Amygdala (tissue), 56 donors: ENCODE measurements at places on chromosomes 12 and 14.

- no peak for DNase-seq
Measured at GRCh38 chr14:90023176-90023896, 38.5 kb upstream of the KCNK13 start.

GRCh38 chr14:77103475-77103874 lies 5.4 kb downstream of the CIPC start:
- DNase-seq: no peak

DNA sequence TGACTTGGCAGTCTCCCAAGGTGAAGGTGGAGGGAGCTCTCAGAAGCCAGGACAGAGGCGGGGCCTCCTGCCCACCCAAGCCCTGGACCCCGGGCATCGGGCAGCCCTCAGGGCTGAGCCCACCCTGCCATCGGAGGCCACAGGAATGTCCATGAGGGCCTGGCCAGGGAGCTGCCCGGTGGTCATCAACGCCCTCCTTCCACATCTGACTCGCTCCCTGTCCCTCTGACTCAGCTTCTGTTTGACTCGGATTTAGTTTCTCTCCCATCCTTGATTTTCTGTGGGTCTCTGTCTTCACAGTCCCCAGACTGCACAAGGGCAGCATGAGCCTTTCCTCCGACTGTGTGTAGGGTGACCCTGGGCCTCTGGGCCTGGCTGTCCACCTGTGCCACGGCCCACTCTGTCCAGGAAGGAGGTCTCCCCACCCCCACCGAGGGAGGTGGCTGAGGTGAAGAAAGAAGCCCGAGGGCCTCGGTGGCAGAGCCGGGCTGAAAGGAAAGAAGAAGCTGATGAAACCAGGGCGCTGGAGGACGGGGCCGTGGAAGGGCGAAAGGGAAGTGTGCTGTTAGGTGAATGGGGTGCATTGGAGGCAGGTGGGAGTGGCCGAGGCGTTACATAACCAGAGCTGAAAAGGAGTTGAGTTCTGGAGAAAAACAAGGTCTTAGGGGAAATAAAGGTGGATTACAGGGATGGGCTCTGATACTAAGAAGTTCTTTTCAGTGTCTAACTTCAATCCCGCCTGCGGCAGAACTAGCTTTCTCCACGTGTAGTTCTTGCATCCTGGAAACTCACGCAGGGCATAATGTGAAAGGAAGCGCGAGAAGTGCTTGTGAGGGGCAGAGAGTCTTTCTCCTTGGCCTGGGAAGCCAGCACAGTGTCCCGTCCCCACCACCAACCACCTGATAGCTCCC lies 16.7 kb upstream of the TMEM106C start:
- no peak for DNase-seq

- DNase-seq: no peak
Measured at GRCh38 chr14:50061664-50062437, 54.5 kb downstream of the VCPKMT start.

DNA sequence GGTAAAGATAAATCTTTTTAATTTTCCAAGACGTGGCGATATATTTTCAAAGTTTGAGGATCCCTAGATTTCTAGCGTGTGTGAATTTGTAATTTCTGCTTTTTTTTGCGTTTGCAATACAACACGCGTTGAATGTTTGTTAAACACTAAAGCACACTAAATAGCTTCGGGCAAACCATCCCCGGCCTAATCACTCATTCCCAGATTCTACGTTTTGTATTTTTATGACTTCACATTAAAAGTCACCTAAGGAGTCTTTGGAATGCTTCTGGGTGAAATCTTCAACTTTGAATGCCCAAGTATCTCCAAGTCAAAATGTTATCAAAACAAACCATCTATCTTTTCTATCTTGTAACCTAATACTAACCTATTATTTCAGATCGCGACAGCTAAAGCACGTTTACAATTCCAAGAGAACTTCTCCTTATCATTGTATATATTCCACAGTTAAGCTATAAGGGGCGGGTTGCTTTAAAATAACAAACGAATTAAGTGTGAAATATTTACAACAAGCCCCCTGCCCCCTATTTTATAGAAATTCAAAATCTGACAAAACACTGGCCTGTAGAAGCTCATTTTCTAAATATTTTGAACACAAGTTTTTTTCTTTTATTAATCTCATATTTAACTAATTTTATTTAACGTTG lies 1.1 kb downstream of the ALX1 start:
- no peak for DNase-seq

GRCh38 chr12:68776976-68777610 lies 30.9 kb upstream of the MDM2 start:
- DNase-seq: no peak

GRCh38 chr12:47849261-47849660 lies 29.6 kb upstream of the HDAC7 start:
- DNase-seq: no peak

- no peak for DNase-seq
Measured at GRCh38 chr12:126347421-126347820, 1282.2 kb downstream of the AACS start.

- DNase-seq: no peak
Measured at GRCh38 chr12:89319122-89319521, 33.2 kb downstream of the DUSP6 start.

- DNase-seq: no peak
Measured at GRCh38 chr14:100654814-100655740, 67.9 kb upstream of the BEGAIN start.

DNA sequence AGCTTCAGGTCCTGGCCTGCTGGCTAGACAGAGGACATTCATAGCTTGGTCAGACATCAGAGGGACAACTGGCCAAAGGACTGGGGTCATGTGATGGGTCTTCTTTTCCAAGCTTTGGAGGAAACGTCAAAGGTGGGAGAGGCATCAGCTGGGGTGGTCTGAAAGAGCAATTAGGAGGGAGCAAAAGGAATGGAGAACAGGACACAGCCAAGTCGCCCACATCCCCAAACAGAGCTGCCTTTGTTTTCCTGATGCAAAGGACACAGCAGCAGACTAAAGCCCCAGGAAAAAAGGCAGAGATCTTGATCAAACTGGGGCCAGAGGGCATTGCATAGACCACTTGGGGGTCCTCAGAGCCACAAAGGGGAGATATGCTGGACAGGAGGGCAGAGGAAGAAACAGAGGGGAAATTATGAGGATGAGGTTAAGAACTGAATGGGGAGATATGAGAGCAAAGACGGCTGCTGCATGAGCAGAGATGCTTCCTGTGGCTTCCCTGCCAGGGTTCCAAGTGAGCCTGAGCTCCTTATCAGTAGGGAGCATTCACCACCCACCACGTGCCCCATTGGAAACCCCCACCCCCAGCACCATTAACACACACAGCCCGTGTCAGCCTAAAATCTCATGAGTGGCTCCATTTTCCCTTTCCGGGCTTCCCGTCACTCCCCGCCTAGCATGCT lies 62.4 kb downstream of the ANO2 start:
- no peak for DNase-seq

- no peak for DNase-seq
Measured at GRCh38 chr14:35985474-35986218, 159.5 kb downstream of the BRMS1L start.
